ENCODE measurements at places on chromosomes 2 and 18. TPM values are rescaled to one million over a fixed set of nuclear protein-coding genes. Genes with fewer than 3 reads are reported as not detected.

DNA sequence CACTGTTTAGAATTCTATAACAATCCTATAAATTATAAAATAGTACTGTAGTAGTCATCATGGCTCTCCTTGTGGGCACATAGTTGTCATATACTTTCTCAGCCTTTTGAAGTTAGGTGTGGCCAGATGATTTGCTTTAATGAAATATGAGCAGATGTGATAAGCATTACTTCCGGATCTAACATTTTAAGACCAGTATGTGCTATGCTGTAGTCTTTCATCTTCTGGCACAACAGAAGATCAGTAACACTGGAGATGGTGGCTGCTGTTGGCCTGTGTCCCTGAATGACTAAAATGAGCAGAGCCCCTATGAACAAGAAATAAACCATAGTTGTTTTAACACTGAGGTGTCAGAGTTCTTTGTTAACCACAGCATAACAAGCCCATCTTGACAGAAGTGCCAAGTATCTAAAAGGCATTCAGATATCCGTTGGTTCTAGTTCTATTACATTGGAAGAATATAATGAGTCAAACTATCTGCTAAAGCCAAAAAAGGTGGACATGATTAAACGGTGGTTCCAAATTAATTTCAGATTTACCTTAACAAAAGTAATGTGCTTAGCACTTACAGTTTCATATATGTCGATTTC, 6.3 kb downstream of the MEX3C start:
- no peak for DNase-seq

DNA sequence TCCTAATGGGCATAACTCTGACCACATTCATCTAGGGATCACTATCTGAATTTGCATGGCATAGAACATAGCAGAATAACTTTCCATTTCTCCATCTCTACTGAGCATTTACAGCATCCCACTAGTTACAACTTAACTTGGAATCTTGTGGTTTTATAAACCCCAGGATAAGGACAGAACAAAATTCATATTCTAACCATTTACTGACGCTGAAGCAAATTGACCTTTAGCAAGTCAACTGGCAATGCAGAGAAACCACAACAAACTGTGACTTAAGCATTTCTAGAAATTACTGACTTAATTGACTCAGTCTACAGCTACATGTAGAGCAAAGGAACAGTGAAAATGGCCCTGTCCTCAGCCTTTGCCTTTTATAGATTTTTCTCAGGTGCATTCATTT, 61.2 kb downstream of the DCC start:
- no peak for DNase-seq

DNA sequence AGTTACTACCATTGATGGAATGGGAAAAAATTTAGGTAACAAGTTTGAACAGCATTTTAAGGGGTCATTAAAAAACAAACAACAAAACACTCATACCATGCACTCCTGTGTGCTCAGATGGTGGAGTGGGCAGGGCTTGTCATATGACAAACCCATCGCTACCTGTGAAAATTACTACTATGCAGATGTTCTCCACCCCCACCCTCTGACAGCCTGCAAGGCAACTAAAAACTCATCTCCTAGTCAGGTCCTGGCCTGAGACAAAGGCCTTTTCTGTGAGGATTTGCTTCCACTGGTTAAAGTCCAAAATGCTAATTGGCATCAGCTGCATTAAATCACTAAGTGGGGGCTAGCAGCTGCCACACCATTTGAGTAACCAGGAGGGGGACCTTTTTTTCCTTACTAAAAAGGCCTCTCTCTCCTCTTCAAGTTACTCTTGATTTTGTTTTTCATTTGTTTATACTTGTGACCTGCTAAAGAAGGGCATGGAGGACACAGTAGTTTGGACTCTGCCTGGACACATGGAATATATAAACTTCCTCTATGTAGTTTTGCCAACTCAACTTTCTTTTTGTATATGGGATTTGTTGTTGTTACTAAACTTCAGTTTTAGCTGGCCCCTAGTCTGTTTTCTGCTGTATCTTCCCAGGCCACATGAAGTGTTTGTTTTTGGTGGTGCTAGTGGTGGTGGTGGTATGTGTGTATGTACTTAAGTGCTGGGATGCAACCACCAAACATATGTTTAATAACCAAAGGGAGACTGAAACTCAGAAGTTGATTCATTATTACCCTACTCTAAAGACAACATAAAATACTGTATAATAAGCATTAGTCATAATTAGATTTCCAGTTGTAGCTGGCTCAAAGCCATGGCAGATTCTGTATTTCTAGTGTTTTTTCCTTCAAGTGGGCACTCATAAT, 121.3 kb downstream of the MAP4K4 start:
- peak; percentile 78 for DNase-seq

- DNase-seq: no peak
These were observed 98.0 kb downstream of the CCDC138 start for GRCh38 chr2:108884619-108885018.

DNA sequence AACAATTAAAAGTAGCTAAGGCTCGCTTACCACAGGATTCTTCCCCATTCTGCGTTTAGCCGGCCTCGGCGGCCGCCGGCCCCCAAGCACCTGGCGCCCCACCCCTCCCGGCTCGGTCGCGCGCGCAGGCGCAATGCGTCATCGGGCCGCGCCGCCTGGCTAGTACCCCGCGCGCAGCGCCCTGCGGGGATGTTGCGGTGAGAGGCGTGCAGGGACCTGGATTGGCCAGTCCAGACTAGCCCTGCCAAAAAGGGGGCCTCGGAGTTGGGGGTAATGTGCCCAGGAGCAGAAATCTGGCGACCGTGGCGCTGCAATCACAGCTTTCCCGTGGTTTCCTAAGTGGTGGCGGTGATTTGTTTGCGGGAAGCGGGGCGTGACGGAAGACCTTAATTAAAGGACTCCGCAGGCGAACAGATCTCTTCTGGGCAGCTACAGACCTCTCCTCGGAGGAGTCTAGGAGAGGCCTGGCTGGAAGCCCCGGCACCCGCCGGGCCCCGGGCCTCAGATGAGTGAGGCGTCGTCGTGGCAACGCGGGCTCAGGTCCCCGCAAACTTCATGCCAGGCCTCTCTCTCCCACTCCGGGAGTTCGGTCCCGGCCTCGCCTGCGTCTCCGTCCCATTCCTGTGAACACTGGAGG, 606 bp downstream of the TMEM237 start:
- peak; percentile 85 for DNase-seq

GRCh38 chr18:26057344-26057773, 33.1 kb downstream of the SS18 start:
- DNase-seq: no peak

GRCh38 chr2:185828326-185828725, 89.7 kb downstream of the FSIP2 start:
- no peak for DNase-seq

Gene HOXD3
- total RNA-seq: 15.3 TPM

Gene SOCS6
- total RNA-seq: 15.0 TPM

Gene G6PC2
- total RNA-seq: not detected

Gene UBXN2A
- total RNA-seq: 16.8 TPM
